ENCODE measurements at places on chromosomes 4 and X.
A peak's percentile ranks its signal among the peaks of the same experiment; 100 is the strongest.

DNA sequence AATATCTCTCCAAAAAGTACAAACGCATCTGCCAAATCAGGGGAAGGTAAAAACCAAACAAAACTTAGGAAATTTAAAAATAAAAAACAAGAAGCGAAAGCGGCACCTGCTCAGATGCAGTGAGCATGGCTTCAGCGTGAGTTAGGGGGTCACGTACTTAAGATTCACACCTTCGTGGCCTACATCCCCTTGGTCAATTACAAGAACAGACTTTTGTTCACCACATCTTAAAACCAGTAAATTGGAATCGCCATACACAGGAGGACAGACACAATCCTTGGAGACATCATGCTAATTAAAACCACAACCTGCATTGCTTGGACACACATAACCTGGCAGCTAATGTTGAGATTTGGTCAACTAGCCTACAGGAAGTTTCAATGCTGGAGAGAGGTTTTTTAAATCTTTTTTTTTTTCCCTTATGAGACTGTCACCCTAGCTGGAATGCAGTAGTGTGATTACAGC lies 12.5 kb upstream of the SEL1L3 start:
- no peak for DNase-seq

DNA sequence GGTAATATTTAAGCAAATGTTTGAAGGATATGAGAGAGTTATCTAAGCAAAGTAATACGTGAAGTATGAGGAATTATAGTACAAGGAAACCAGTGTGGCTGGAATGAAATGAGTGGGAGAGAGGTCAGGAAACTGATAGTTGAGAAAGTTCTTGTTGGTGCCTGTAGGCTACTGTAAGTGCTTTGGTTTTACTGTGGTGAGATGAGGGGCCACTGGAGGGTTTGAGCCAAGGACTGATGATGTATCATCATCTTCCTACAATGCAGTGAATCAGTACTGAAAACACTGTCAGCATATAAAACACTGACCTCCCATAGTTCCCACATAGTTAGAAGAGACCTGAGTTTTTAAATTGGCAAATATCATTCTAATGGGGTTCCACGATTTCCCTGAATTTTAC lies 367.5 kb upstream of the CTSO start:
- DNase-seq, result peak; percentile 97

- no peak for DNase-seq
These were observed 210.9 kb upstream of the FAM241A start for GRCh38 chr4:111934314-111934713.

DNA sequence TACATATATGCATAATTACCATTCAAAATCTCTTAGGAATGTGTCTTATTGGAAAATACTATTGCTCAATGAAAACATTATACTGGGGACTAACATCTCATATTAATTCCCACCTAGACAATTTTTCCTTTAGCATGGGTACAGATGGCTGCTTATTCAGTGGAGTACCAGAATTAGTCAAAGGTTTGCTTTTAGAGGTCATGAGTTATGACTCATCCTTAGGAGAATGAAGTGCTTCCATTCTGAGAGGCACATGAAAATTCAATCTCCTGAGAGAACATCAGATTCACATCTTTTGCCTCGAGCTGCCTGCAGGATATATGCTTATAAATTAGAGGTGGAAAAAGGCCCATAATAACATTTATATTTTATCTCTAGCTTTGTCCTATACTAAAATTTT lies 378.0 kb upstream of the DMD start:
- no peak for DNase-seq

GRCh38 chrX:106698693-106699092 lies 27.8 kb upstream of the RNF128 start:
- DNase-seq, result peak; percentile 35

DNA sequence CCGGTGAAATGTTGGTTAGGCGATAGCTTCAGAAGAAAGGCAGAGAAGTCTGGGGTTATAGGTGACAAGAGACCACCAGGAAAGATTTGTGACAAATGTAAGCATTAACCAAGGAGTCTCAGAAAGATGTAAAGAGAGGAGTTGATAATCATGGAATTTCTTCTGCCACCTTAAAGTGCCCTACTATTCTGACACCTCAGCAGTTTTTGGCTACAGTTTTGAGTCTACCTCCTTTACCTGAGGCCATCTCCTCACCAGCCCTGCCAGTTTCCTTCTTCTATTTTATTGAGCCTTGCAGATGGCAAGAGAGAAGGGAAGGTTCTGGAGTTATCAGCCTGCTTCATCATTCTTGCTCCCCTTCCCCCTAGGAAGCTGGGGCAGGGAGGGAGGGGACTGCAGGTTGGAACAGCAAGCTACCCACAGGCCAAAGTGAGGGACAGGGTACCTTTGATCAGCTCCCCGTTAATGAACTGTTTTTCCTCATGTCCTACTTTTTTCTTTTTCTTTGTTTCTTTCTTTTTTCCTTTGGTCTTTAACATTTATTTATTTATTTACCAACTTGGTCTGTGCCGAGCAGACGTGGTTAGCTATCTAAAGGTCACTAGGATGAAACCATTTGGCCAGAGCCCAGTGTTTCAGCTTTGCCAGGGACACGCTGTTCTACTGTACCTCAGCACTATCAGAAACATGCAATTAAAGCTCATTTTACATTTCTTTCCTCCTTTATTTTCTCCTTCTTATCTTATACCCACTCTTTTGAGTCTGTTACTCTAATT lies 438.7 kb upstream of the AR start:
- no peak for DNase-seq

Measured in iris pigment epithelial cell (primary cell).